ENCODE measurements at places on chromosomes 1 and 21.

DNA sequence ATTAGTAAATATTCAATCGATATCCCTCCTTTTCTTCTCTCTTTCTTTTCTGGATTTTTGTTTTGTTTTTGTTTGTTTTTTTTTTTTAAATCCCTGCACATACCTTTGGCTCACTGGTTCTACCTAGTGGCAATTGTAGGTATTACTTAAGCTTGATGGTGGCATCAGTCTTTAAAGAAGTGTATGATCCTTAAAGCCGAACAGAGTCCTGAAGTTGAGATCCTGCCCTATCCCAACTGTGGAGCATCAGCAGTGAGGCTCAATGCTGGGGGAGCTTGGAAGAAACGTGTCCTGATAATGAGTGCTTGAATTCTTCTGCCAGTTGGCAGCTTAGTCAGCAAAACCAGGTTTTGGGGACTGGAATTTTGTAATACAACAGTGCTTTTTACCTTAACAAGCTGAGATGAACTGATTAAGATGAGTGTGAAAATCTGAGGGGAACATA is 60.8 kb downstream of the FASLG start:
- DNase-seq: peak; percentile 58

- DNase-seq: no peak
Measured at GRCh38 chr1:208393416-208393815, 149.2 kb upstream of the PLXNA2 start.

DNA sequence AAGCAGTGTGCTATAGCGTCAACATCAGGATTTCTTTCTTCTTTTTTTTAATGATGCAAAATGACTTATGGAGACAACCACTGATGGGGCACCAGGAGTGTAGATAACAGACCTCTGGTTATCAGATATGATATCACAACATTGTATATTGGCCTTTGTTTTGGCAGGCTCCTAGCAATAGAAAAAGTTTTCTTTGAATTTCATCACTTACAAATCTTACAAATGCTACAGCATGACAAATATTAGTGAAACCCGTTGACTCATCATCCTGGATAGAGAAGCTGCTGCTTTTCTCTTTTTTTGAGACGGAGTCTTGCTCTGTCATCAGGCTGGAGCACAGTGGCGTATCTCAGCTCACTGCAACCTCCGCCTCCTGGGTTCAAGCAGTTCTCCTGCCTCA is 92.9 kb downstream of the LTN1 start:
- peak; percentile 49 for DNase-seq

DNA sequence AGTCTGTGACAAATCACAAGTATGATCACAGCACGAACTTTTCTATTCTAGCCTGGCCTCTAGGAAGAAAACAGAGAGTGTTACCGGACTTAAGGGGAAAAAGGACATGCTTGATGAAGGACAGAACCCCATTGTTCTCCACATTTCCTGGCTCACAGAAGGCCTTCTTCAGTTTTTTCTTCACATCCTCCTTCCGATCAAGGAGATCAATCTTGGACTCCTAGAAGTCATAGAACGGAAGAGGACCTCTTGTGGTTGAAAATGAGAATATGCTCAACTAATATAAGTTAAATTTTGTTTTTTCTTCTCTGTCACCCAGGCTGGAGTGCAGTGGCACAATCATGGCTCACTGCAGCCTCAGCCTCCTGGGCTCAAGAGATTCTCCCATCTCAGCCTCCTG is 30.3 kb downstream of the YARS1 start:
- DNase-seq: peak; percentile 36

GRCh38 chr1:55192093-55192492 is 23.1 kb downstream of the USP24 start:
- DNase-seq: no peak

GRCh38 chr1:70034403-70034802 is 171.0 kb downstream of the LRRC40 start:
- DNase-seq: peak; percentile 50

GRCh38 chr1:197469620-197470210 is 201.7 kb downstream of the CRB1 start:
- DNase-seq: no peak

- DNase-seq: no peak
Measured at GRCh38 chr1:32465578-32465933, 684 bp downstream of the ZBTB8B start.

DNA sequence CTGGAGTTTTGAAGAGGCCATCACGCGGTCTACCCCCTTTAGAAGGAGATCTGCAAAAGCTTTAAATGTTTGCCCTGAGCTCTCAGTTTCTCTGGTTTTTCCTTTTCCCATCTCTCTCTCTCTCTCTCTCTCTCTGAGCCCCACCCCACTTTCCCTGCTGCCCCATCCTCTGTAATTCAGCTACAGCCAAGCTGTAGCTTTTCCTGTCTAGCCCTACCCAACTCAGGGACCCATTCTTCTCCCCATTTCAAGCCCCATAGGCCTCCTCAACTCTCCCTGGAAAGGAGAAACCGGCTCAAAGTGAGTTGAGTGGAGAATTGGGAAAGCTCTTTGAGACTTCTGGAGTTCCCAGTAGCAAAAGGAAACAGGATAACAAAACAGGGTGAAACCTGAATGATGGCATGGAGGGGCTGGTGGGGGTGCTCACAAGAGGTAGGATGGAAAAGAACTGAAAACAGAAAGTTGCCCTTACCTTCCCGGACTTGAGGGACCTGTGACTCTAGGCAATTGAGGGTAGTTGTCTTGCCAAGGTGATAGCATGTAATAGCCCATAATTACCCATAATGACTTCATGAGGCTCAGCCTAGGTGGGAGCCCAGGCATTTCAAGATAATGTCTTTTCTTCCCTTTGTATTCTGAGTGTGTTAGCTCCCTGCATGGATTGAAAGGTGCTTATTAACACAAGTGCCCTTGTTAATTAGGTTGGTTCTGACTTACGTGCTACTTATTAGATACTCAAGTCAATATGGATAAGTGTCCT is 84.9 kb downstream of the SLC16A1 start:
- no peak for DNase-seq

DNA sequence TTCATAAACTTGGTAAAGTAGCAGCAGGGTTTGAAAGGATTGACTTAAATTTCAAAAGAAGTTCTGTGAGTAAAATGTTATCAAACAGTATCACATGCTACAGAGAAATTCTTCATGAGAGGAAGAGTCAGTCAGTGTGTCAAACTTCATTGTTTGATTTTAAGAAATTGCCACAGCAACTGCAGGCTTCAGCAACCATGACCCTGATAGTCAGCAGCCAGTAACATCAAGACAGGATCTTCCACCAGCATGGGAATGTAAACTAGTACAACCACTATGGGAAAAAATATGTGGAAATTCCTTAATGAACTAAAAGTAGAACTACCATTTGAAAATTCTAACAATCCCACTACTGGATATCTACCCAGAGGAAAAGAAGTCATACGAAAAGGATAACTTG is 11.5 kb downstream of the MAEL start:
- DNase-seq: no peak

GRCh38 chr1:46188295-46189030 is 9.8 kb downstream of the POMGNT1 start:
- DNase-seq: no peak

DNA sequence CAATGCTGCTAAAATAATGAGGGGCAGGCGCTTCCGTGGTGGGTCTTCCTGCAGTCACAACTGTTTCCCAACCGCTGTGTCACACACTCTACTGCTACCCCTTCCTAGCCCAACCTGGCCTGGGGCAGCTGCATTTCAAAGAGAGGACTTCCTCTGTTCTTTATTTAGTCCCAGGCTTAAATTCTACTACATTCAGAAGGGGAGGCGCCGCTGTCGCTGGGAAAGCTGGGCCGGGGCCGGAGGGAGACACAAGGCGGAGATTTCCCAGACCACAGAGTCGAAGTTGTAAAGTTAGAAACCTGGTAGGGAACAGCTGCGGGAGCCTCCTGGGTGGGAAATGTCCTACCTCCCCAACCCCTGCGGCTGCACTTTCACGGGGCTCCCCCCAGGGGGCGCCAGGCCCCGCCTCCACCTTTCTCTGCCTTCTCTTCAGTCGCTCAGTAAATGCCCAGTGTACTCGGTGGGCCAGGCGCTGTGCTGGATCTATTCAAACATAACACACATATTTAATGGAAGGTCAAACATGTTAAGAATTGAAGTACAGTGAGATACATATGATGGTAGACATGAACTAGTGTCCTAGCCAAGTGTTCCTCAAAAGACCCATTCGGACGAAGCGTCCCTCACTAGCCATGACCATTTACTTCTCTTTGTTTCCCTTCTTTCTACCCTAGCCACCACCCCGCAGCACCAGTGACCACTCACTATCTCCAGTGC is 23.1 kb downstream of the DYRK3 start:
- peak; percentile 33 for DNase-seq

All from EH (cell line).